ENCODE measurements at places on chromosomes 11 and 22.

- DNase-seq = no peak
Observed at GRCh38 chr11:125148743-125149142, 15.8 kb upstream of the PKNOX2 start.

DNA sequence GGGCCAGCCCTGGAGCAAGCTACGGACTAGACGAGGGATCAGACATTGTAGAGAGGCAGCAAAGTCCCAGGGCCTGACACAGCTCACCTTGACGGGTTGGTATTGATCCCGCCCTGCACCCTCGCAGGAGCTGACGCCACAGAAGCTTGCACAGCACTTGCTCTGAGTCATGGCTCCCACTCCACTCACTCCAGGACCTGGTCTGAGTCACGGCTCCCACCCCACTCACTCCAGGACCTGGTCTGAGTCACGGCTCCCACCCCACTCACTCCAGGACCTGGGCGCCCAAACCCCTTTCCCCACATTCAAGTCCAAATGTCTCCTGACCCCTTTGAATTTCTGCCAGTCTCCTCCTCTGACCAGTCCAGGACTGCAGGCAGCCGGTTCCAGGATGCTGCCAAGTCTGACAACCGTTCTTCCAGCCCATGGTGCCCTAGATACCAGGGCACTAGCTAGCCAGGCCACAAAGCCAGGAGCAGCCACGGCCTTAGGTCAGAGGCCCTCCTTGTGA lies 6.0 kb upstream of the PNPLA5 start:
- no peak for DNase-seq

GRCh38 chr11:105929084-105929955 lies 92.7 kb downstream of the MSANTD4 start:
- DNase-seq = no peak

GRCh38 chr11:131486937-131487635 lies 116.7 kb downstream of the NTM start:
- no peak for DNase-seq

DNA sequence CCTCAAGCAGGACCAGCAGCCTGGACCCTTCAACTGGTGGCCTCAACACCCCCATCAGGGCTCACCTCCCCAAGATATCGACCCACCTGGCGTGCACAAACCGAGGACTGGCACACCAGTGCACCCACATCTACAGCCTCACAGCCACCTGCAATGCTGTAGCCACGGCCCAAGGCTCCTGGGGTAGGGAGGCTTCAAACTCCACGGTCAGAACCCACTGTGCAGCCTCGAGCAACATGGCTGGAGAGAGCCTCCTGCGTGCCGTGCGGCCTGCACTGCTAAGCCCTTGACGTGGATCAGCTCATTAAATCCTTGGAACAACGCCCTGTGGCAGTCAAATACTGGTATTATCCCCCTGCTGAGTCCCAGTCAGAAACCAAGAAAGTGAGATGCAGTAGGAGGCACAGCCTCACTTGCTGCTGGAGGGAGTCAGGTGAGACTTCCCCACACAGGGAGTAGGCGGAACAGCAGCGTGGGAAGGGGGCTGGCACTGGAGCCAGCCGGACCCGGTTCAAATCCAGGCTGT lies 4.6 kb downstream of the CARD10 start:
- no peak for DNase-seq

GRCh38 chr11:44858796-44859527 lies 91.7 kb downstream of the TP53I11 start:
- no peak for DNase-seq

All from hippocampal formation (tissue), 2 donors.